ENCODE measurements at places on chromosomes 11 and 22.

- DNase-seq = no peak
Observed at GRCh38 chr11:11022125-11022730, 164.4 kb upstream of the ZBED5 start.

DNA sequence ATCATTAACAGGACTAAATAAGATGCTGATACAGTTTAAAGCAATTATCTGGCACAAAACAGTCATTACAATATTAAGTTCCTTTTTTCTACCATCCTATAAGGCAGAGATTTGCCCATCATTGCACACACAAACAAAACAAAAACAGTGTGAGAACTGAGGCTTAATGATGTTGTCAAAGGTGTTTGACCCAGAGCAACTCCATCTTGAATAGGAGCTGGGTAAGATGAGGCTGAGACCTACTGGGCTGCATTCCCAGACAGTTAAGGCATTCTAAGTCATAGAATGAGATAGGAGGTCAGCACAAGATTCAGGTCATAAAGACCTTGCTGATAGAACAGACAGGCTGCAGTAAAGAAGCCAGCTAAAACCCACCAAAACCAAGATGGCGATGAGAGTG is 33.2 kb downstream of the CTSC start:
- DNase-seq = no peak

GRCh38 chr11:19499026-19499669 is 213.5 kb upstream of the NAV2 start:
- no peak for DNase-seq

DNA sequence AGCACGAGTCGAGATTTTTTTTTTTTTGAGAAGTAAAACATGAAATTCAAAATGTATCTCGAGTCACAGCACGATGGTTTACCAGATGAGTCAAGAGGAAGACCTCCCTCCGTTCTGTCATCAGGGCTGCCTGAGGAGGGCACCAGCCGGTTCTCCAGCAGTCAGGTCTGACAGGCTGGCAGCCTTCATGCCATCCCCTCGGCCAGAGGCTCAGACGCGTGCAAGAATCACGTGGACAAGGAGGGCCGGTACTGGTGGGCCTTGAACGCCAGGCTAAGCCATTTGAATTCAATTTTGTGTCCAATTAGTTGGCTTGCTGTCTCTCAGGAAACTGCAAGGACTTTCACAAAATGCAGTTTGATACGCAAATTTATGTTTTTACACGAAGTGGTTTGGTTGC is 1412.2 kb downstream of the BRD1 start:
- DNase-seq = no peak

GRCh38 chr11:125022551-125022950 is 40.6 kb upstream of the SLC37A2 start:
- no peak for DNase-seq

DNA sequence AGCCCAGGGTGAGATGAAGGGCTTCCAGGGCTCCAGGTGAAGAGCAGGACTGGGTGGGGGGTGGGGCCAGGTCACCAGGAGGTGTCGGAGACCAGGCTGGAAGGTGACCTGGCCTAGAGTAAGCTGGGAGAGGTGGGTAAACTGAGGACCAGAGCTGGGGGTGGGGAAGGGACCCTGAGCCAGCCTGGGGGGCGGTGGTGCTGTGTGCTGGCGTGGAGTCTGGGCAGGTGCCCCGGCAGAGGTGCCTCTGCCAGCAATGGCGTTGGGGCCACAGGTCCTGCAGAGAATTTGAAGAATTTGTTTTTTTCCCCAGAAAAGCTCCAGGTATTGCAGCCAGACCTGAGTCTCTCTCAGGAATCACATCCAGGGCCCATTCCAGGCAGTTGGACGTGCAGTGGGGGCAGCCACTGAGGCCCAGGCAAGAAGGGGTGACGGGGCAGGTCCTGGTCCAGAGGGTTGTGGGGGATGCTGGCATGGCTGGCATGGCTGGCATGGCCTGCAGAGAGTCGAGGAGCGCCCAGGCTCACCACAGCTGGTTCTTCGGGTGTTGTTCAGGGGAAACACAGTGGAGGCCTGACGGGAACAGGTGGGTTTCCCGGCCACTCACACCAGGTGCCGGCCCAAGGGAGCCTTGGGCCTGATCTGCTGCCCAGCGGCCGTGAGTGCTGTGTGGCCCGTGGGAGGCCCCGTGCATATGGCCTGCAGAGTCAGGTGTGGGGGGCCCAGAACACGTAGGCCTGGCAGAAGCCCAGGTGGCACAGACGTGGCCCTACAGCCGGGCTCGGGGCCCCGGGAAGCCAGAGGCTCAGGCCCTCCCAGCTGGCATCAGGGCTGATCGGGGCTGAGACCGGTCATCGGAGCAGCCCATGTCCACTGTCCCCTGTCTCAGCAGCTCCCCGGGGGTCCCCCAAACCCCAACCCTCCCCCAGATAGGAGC is 6.4 kb upstream of the MUC6 start:
- no peak for DNase-seq

GRCh38 chr11:83648610-83649527 is 362.7 kb upstream of the CCDC90B start:
- DNase-seq = no peak

GRCh38 chr11:2444821-2445745 is at the start of gene KCNQ1:
Gene KCNQ1, plus strand, starts transcription at chr11:2445008. Its CDS starts 91 bp downstream, at chr11:2445099.
- no peak for DNase-seq

DNA sequence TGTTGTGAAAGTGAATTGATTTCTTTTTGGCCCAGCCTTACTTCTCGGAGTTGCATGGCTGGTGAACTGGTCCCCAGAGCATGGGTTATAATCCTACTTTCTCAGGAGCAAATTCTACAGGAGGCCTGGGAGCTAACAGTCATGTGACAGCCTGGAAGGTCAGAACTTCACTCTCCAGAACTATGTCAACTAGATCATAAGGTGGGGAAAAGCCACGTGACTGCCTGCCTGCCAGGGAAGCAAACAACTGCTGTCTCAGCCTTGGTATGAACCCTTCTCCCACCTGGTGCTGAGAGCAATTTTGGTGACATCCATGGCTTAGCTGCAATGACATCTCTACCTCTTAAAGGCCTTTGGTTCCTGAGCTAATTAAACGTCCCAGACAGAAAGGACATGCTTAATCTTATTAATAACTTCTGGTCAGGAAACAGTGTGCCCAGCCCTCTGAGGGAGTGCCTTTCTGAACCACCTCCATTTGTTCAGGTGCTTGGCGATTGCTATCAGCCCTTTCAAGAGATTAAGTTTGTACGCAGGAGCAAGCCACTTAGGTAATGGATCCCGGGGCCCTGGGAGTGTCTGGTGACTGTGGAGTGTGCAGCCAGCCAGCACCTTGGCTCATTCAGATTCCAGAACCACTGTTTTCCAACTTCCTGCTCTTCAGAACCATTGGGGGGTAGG is 1.4 kb upstream of the CREB3L1 start:
- DNase-seq = no peak

GRCh38 chr22:27952091-27952490 is 33.0 kb upstream of the PITPNB start:
- DNase-seq = no peak

GRCh38 chr11:86893235-86893634 is 62.0 kb downstream of the FZD4 start:
- DNase-seq = no peak

GRCh38 chr11:103076361-103076760 is 15.6 kb downstream of the DCUN1D5 start:
- no peak for DNase-seq

DNA sequence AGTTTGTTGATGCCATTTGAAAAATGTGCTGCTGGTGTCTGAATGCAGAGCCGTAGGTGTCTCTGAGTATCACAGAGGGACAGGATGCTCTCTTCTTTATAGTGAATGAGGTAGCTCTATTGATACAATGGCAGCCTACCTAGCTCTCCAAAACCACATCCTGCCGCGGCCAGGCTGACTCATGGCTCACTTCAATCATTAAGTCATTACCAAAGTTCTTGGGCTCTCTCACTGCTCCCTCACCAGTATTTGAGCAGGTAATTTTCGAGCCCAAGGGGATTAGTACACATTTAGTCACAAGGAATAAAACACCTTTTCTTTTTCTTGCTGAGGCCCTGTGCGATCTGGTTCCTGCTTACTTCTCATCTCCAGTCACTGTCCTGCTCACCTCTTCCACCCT is 509.0 kb upstream of the LARGE1 start:
- DNase-seq = no peak

DNA sequence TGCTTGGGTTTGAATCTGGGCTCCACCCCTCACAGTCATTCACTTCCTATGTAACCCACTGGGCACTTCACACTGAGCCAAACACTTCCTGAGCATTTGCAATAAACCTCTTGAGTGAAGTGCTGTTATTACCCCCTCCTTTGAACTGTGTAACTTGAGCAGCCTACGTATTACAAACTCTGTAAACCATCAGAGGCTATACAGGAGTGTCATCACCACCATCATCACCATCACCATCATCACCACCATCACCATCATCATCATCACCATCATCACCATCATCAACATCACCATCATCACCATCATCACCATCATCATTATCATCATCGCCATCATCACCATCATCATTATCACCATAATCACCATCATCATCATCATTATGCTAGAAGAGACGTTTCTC is 18.4 kb downstream of the RTL6 start:
- DNase-seq = no peak

DNA sequence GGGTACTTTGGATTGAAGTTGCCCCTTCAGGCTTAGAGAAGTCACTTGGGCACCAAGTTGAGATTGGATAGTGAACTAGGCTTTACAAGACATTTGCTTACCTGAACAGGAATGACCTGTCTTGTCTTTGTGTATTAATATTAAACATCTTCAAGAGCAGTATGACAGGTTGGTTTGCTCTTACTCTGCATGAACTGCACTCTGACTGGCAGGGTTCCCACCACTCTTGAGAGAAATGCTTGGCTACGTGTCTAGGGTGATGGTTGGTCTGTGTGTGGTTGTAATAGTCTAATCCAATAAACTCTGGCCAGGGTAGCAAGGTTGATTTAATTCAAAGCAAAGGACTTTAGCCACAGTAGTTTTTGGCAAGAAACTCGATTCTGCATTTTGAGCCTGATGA is 20.1 kb upstream of the SPTBN2 start:
- DNase-seq = no peak

DNA sequence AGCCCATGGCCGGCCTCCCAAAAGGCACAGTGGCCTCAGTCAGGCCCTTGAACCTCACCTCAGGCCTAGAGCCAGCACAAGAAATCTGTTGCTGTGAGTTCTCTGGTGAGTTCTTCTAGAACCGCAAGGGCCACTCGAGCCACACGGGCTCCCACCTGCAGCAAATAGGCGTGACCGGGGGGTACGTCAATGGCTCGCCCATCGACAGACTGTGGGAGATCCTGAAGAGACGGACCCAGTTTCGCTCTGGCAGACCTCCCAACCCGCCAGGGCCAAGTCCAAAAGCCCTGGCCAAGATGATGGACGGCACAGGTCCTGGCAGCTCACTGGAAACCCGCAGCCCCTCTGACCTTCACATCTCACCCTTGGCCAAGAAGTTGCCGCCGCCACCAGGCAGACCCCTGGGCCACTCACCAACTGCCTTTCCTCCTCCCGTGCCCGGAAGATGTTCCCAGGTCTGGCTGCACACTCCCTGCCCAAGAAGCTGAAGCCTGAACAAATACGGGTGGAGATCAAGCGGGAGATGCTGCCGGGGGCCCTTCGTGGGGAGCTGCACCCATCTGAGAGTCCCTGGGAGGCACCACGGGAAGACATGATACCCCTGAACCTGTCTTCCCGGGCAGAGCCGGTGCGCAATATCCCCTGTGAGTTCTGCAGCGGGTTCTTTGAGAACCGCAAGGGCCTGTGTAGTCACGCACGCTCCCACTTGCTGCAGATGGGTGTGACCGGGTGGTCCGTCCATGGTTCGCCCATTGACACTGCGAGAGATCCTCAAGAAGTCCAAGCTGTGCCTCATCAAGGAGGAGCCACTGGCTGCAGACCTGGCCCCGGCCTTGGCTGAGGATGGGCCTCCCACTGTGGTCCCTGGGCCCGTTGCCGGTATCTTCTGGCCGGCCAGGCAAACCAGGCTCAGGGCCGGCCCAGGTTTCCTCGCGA is 544.2 kb upstream of the CCDC179 start:
- no peak for DNase-seq

Measured in D721Med (cell line).